CD4-positive, alpha-beta T cell (primary cell): ENCODE measurements at places on chromosomes 13 and 19. TPM values are rescaled to one million over a fixed set of nuclear protein-coding genes. Genes with fewer than 3 reads are reported as not detected.

DNA sequence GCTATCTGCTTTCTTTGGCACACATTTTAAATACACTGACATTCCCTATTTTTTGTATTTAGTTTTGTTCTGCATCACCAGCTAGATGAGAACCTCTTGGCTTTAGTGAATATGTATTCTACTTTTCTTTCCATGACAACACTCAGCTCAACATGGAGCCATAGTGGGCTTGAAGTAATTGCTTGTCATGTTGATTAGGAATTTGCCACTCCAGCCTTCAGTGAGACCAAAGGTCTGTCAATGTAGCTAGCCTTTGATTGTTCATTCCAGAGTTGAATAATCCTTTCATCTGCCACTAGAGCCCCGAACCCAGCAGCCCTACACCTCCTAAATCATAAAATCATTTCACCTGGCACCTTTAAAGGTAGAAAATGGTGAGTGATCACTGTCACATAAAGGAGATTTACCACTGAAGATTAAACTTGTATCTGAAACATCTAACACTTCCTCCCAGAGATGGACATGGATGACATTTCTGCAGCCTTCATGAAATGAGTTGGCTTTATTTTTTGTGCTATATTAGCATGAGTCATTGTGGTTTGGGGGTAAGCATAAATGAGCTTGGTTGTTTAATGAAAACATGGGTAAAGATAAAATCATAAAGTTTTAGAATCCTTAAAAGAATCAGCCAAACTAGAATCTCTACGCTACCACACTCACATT is 29.2 kb upstream of the GARRE1 start:
- no peak for DNase-seq

DNA sequence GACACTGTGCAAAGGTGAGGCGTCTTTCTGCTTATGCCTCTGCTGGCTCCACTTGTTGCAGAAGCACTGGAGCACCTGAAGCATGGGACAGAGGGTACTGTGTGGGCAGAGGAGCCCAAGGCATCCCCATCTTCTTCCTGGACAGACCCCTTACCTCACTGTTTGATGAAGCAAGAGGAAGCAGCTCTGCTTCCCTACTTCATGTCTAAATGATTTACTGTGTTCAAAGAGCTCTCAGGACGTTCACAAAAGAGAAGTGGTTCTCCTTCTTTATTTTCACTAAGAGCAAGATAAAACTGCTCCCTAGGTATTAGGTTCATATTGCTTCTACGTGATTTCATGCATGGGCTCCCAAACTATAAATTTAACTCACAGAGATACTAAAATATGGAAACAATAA is 1635.4 kb upstream of the SLC10A2 start:
- no peak for DNase-seq

MTMR6 gene
- total RNA-seq: 34.2 TPM

DNA sequence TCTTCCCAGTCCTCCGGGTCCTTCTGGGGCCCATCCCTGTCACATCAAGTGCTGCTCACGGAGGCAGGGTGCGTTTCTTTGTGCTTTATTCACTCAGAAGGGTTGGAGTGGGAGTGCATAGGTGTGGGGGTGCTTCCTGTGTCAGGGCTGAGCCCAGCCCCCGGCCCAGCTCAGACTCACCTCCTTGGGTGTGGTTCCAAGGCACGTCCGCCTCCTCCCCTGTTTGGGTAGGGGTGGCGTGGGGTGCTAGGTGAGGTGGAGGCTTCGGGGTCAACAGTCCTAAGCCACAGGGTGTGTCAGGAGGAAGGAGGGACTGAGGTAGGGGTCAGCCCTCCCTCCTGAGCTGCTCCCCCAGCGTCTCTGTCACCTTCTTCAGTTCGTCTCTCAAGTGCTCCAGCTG is 3.1 kb downstream of the CCER2 start:
- no peak for DNase-seq

LHFPL6 gene
- not detected for total RNA-seq

C13orf46 gene
- total RNA-seq: 19.7 TPM

PLPPR3 gene
- not detected for total RNA-seq

COX6B1 gene
- total RNA-seq: 144 TPM

ZFP14 gene
- 3.7 TPM for total RNA-seq

SCGB2B2 gene
- 0.42 TPM for total RNA-seq

DNA sequence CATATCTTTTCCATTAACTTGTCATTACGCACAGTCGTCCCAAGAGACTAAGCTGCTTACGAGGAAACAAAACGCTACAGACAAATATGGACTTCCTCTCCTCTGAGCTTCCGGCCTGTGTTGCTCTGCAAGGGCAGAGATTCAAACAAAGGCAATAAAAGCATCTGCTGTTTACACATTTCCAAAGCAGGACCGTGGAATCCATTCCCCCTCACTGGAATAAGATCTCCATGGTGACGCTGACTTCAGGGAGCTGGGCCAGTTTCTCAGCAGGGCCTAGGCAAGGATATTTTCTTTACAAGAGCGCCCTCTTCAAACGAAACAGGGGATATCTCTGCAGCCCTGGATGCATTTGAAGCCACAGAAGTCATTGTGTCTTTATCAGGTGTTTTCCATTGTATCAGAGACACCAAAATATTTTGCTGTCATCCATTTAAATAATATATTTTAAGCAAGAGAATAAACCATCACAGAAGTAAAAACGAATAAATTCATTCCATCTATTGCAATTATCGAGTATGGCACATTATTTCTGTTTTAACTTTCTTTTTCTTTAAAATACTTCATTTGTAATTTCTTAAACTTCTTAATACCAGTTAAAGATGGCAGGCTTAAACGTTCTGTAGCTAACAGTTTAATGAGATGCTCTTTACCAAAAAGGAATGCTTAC is 177.5 kb downstream of the DCLK1 start:
- DNase-seq: no peak

DNA sequence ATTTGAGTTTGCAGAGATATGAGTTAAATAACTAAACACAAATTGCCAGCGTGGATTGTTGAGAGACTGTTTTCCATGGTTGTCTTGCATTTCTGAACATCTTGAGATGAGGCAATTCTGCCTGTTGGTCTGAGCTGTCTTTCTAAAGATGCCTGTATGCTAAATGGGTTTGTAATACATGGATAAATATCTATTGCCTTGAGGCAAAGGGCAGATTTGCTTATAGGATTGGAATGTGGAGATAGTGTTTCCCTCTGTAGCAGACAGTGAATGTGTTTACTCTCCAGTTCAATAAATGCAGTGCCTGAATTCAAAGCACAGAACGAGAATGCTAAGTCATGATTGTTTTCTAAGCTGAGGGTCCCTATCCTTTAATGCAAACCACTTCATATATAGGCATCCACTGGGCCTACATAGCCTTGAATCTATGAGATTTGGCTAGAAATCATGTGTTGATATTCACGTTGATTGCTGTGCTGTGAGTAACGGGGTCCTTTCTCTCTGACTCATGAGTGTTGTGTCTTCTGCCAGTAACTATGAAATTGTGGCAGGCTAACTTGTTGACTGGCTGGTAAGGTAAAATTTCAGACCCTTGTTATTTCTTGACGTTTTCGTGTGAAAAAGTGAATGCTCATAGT is 2554.8 kb downstream of the PCDH9 start:
- no peak for DNase-seq

GRCh38 chr13:100528820-100529219 is 59.8 kb downstream of the GGACT start:
- no peak for DNase-seq

GRCh38 chr13:113979791-113980471 is 6.1 kb upstream of the C13orf46 start:
- DNase-seq: no peak

- DNase-seq: no peak
These were observed 8.1 kb downstream of the PSG7 start for GRCh38 chr19:42928896-42929295.

ICAM4 gene
- 0.70 TPM for total RNA-seq

DNA sequence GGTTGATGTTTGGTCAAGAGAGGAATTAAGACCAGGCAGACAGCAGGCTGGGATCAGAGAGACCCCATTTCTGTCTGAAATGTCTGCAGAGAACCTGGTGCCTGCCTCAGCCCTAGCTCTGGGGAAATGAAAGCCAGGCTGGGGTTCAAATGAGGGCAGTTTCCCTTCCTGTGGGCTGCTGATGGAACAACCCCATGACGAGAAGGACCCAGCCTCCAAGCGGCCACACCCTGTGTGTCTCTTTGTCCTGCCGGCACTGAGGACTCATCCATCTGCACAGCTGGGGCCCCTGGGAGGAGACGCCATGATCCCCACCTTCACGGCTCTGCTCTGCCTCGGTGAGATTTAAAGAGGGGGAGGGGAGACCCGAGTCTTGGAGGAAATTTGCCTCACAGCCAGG is at the start of gene LILRB4:
Gene LILRB4 (plus strand): TSS at position 256 of the 400 bp plus-strand sequence. CDS start 49 bp downstream, at position 305.
- no peak for DNase-seq

DNA sequence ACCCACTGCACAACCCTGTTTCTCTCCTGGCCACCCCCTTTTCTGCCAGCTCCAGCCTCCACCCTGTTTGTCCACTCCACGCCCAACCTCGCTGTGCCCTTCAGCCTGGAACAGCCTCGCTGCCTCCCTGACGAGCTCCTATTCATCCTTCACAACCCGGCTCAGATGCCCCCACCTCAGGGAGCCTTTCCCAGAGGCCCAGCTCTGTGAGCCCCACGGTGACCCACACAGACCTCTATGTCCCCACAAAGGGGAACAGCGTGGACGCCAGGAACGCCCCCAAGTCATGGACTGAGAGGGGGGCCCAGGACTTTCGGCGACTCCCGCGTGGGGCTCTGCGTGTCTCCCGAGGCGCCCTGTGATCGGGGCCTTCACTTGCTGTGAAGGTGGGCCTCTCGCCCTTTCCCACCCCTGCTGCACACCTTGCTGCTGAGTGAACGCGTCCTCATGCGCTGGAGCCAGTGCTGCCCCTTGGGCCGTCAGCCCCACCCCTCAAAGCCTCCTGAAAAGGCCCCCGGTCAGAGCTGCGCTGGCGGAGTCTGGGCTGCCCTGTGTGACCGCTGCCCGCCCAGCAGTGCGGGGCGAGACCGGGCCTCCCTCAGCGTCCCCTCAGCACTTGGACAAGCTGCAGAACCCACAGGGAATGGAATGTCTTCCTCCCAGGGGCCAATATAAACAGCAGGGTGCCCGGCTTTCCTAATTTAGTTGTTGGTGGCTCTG is 40.0 kb downstream of the ADPRHL1 start:
- no peak for DNase-seq

DNA sequence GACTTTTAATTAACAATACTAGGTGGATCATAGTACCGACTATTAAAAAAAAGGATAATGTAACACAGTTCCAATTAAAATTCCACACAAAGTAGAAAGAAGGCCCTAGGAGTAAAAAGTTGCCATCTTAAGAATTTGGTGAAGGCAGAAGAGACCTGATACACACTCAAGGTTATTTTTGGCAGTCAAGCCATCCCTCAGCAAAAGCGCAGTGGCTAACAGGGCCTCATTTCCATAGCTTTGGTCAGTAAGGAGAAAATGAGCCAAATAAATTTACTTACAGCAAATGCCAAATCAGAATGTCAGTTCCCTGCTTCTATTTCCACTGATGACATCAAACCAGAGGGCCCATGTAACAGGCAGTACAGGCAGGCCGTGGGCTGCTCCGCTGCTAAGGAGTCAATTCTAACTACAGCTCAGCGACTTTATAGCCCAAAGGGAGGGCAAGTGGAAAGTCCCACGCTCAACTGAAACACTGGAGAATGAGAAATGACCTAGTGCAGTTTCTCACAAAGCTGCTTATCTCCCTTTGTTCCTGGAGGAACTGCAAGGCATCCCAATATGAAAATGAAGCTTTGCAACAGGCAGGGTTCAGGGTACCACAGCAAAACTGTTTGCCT is 6.3 kb downstream of the ARGLU1 start:
- peak; percentile 11 for DNase-seq

GRCh38 chr13:105365021-105365550 is 1170.4 kb downstream of the EFNB2 start:
- no peak for DNase-seq

LMO7 gene
- total RNA-seq: 36.3 TPM

CAPN12 gene
- total RNA-seq: 1.6 TPM

GRCh38 chr13:28449826-28450773 is 44.8 kb downstream of the FLT1 start:
- no peak for DNase-seq

MCEMP1 gene
- not detected for total RNA-seq

FCAR gene
- total RNA-seq: 0.96 TPM

KATNAL1 gene
- total RNA-seq: 3.3 TPM

- no peak for DNase-seq
These were observed 16.7 kb upstream of the PLPP2 start for GRCh38 chr19:307793-308420.

GRCh38 chr19:10379880-10380312 is 476 bp downstream of the TYK2 start:
- DNase-seq: no peak

GRCh38 chr13:21230516-21230915 is 54.1 kb downstream of the MRPL57 start:
- no peak for DNase-seq

DNA sequence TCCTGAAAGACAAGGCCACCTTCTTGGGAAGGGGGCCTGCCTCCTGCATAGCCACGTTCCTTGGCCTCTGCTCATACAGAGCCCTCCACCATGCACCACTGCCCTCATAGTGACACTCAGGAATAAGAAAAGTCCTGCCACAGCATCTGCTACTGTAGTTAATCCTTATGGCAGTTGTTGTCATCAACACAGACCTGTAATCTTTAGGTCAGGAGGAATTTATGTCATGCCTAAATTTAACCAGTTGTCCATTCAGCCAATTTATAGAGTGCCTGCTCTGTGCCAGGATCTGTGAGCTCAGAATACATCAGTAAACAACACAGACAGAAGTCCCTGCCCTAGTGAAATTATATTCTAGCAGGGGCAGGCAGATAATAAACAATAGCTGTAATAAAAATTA is 44.4 kb downstream of the FAM124A start:
- DNase-seq: no peak

AMER2 gene
- not detected for total RNA-seq

FGF22 gene
- 0.42 TPM for total RNA-seq

DNA sequence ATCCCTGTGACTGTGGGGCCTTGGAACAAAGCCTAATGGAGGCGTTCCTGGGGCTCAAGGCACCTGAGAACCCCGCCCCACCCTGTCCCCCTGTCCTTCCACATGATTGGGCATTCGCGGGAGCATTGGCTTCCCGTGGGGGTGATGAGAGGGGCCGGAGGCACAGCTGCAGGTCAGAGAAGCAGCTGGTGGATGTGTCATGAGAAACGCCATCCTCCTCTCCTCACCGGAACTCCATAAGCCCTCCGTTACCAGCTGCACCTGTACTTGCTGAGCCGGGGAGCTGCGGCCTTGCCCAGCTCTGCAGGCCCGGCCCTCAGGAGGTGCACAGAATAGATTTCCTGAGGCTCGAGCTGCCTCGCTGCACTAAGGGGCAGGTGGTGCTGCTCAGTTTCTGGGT is 42.0 kb downstream of the CAPN12 start:
- DNase-seq: no peak

CLC gene
- total RNA-seq: not detected

GRCh38 chr13:112106478-112107141 is 39.7 kb downstream of the SOX1 start:
- DNase-seq: no peak

- DNase-seq: peak; percentile 82
These were observed at the start of gene ADAMTSL5 for GRCh38 chr19:1512671-1513498. ADAMTSL5 (minus strand) TSS chr19:1513019; CDS start chr19:1510943, 2,076 bp downstream.

- no peak for DNase-seq
These were observed at the start of gene PCP2 for GRCh38 chr19:7633698-7634097. PCP2 (minus strand) TSS chr19:7633719; CDS start chr19:7633457, 262 bp downstream.

- DNase-seq: no peak
These were observed 797.5 kb upstream of the SPRY2 start for GRCh38 chr13:81138353-81138980.

CPB2 gene
- not detected for total RNA-seq

CARD8 gene
- total RNA-seq: 73.1 TPM
